ENCODE measurements at places on chromosomes 6 and 20. TPM values are rescaled to one million over a fixed set of nuclear protein-coding genes. Genes with fewer than 3 reads are reported as not detected.

CLDN20 gene
- polyA plus RNA-seq, result not detected

PTPRT gene
- not detected for polyA plus RNA-seq

ZSCAN23 gene
- polyA plus RNA-seq, result 0.16 TPM

FLRT3 gene
- polyA plus RNA-seq, result not detected

RPP21 gene
- polyA plus RNA-seq, result 57.0 TPM

MUC22 gene
- polyA plus RNA-seq, result not detected

CCN6 gene
- not detected for polyA plus RNA-seq

MMP24 gene
- polyA plus RNA-seq, result 0.06 TPM

PHACTR1 gene
- polyA plus RNA-seq, result 1.1 TPM

ATRN gene
- 9.4 TPM for polyA plus RNA-seq

PERP gene
- polyA plus RNA-seq, result 0.92 TPM

RPS6KA2 gene
- 3.4 TPM for polyA plus RNA-seq

TRIM31 gene
- polyA plus RNA-seq, result not detected

SYNDIG1 gene
- polyA plus RNA-seq, result not detected

LINC00237 gene
- 0.28 TPM for polyA plus RNA-seq

LGSN gene
- polyA plus RNA-seq, result not detected

TMEM74B gene
- not detected for polyA plus RNA-seq

HINT3 gene
- polyA plus RNA-seq, result 3.7 TPM

COL11A2 gene
- 0.33 TPM for polyA plus RNA-seq

SLCO4A1 gene
- polyA plus RNA-seq, result not detected

PDYN gene
- polyA plus RNA-seq, result not detected

C20orf202 gene
- not detected for polyA plus RNA-seq

MPIG6B gene
- polyA plus RNA-seq, result 10.9 TPM

IL17F gene
- not detected for polyA plus RNA-seq

KCNQ2 gene
- not detected for polyA plus RNA-seq

GTF3C6 gene
- 141 TPM for polyA plus RNA-seq

FAM162B gene
- not detected for polyA plus RNA-seq

ESR1 gene
- polyA plus RNA-seq, result not detected

OR14J1 gene
- not detected for polyA plus RNA-seq

FILIP1 gene
- not detected for polyA plus RNA-seq

ME1 gene
- not detected for polyA plus RNA-seq

ALDH5A1 gene
- polyA plus RNA-seq, result 8.7 TPM

BAK1 gene
- polyA plus RNA-seq, result 32.4 TPM

RFX6 gene
- not detected for polyA plus RNA-seq

CRIP3 gene
- polyA plus RNA-seq, result 0.35 TPM

CAP2 gene
- polyA plus RNA-seq, result not detected

TRIM15 gene
- polyA plus RNA-seq, result not detected

PSORS1C1 gene
- polyA plus RNA-seq, result not detected

PHACTR3 gene
- not detected for polyA plus RNA-seq

PCMTD2 gene
- 43.3 TPM for polyA plus RNA-seq

PCK1 gene
- polyA plus RNA-seq, result not detected

ENPP3 gene
- polyA plus RNA-seq, result 0.25 TPM

PDE10A gene
- not detected for polyA plus RNA-seq

All from immature natural killer cell (primary cell).